ENCODE measurements at places on chromosomes 11 and 22.

DNA sequence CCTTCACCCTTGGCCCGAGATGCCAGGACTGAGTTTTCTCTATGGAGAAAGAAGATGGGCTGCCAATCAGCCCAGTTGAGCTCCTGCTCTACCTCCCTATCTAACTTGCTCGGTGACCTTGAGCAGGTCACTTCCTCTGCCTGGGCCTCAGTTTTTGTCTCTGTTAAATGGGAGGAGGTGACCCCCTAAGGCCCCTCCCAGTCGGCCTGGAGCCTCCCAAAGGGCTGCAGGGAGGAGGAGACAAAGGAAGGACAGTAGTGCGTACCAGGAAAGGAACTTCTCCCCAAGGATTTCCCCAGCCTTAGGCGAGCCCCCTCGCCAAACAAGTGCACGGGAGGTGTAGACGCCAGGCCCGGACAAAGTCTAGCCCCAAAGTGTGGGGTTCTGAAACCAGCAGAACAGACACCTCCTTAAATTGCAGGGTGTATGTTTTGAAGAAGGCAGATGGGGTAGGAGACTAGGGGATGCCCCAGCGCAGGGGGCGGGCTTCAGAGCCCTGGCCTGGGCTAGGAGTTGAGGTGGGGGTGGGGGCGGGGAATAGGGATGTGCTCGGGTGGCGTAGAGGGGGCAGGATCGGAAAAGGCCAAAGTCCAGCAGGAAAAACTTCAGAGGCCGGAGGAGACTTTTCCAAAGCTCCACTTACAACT, 1.0 kb downstream of the CBX7 start:
- DNase-seq: no peak

GRCh38 chr11:18599739-18600230, at the start of gene MISFA:
Gene MISFA (plus strand): TSS chr11:18599789. CDS start chr11:18599929, 140 bp downstream.
- DNase-seq: no peak

GRCh38 chr11:116194156-116194904, 578.5 kb downstream of the BUD13 start:
- no peak for DNase-seq

DNA sequence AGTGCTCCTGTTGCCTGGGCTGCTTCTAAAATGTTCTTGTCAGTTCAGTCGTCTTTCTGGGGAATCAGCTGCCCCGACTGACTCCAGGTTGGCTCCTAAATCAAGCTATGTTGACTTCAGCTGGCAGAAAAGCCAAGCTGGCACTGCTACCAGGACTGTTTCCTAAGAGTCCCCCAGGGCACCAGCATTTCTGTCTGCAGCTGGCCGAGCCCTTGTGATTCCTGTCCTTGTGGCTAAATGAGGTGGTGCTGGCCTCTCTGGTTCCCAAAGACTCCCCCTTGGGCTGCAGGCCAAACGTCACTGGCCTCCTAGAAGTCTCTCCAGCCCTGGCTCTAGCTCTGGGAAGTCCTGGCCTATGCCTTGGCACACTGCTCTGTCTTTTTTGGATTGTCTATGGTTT, 31.1 kb downstream of the GRAMD1B start:
- no peak for DNase-seq

GRCh38 chr11:6269994-6270393, 10.4 kb downstream of the CCKBR start:
- no peak for DNase-seq

DNA sequence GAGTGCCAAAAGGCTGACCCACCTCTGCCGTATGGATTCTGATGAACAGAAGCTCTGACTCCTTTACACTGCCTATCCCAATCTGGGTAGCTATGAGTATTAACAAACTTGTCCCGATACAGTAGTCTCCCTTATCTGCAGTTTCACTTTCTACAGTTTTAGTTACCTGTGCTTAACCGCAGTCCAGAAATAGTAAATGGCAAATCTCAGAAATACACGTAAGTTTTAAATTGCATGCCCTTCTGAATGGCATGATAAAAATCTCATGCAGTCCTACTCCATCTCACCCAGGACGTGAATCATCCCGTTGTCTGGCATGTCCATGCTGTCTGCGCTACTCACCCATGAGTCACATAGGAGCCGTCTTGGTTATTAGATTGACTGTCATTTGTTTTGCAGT, 68.8 kb downstream of the SNX19 start:
- DNase-seq: peak; percentile 69

GRCh38 chr11:100927579-100927978, 202.0 kb downstream of the PGR start:
- no peak for DNase-seq

- DNase-seq: no peak
Measured at GRCh38 chr11:79078456-79078855, 362.4 kb downstream of the TENM4 start.

DNA sequence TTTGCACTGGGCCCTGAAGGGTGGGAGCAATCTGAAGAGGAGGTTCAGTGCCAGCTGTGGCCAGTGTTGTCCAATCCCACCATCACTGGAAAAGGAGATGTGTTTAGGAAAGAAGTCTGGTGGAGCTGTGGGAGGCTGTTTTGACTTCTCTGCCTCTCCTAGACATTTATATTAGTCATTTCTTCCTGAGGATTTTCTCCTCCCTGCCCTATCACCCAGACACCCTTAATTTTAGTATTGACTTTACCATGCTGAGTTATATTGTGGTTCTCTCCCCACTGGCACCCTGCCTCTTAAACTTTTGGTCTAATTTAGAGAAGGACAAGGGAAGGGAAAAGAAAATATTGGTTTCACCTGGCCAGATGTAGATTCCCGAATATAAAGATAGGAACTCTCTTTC, 159.1 kb downstream of the WNT11 start:
- no peak for DNase-seq

DNA sequence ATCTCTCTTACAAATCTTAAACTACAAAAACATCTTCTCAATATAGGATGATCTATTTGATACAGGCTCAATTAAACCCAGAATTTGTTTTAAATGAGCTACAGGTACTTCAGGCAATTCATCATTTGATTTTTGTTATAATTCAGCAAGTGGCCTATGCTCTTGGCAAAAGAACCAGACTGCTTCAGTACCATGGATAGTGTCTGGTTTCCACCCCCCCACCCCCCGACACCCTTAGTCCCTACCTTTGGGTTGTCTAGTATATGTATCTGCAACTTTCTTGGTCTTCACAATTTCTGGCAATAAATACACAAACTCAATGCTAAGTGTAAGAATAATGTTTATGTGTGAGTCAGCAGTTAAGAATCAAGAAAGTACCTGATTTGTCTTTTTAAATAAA, 97.3 kb upstream of the API5 start:
- DNase-seq: no peak

GRCh38 chr22:22408731-22409696, 99.5 kb downstream of the ZNF280B start:
- DNase-seq: no peak

DNA sequence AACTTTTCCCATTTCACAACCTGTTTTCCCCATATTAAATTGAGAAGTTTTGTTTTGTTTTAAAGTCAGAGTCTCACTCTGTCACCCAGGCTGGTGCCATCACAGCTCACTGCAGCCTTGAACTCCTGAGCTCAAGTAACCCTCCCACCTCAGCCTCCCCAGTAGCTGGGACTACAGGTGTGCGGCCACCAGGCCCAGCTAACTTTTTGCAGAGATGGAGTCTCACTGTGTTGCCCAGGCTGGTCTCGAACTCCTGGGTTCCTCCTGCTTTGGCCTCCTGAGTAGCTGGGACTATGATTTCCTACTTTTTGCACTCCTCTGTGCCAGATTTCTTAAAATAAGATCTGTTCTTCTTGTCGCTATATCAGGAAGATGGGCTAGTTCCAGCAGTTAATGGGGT, 44.9 kb downstream of the GNB1L start:
- no peak for DNase-seq

GRCh38 chr11:119739021-119739703, 10.2 kb upstream of the NECTIN1 start:
- no peak for DNase-seq

GRCh38 chr11:127270851-127271250, 270.3 kb upstream of the KIRREL3 start:
- DNase-seq: no peak

GRCh38 chr11:92423115-92424034, 198.8 kb downstream of the FAT3 start:
- no peak for DNase-seq

GRCh38 chr11:71305451-71306125, 53.2 kb upstream of the SHANK2 start:
- DNase-seq: no peak

GRCh38 chr22:33796494-33796893, 123.8 kb downstream of the LARGE1 start:
- no peak for DNase-seq

DNA sequence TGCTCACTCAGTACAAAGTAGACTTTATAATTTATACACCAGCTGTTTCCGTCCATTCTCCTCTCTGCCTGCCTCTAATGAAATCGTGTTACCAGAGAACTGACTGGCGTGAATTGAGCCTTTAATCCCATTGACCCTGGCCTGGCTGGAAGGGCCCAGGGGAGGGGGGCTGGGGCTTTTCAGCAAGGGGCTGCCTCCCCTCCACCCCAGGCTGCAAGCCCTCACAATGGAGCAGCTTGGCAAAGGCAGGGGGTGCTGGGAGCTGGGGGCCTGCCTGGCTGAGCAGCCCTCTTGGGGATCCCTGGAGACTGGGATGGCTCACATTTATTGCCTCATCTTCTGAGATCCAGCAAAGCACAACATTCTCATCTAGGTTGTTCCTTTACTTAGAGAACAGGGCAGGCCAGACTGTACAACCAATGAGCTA, 25.8 kb upstream of the LMO1 start:
- DNase-seq: no peak

- no peak for DNase-seq
Measured at GRCh38 chr11:104073950-104074705, 37.7 kb downstream of the DDI1 start.

DNA sequence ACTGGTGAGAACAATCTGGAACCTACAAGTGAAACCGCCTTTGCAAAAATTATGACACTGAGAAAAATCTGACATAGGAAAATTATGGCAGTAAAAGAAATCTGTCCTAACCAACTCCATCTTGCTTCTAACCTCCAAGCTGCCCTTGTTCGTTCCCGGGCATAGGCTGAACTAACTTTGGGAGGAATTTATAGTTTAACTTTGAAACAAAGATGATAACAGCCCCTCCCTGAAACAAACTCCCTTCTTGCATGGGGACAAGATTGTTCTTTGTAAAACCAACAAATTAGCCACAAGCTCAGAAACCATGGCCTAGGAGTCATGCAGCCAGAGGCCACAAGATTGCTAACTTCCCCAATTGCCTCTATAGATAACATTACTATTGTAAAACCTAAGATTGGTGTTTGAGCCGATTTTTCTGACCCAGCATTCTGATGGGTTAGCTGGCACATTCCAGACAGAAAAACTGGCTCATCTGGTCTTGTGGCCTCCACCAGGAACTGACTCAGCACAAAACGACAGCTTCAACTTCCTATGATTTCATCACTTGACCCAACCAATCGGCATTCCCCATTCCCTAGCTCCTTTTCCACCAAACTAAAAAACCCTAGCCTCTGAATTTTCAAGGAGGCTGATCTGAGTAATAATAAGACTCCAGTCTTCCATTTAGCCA, 3.6 kb upstream of the CCDC81 start:
- DNase-seq: no peak

DNA sequence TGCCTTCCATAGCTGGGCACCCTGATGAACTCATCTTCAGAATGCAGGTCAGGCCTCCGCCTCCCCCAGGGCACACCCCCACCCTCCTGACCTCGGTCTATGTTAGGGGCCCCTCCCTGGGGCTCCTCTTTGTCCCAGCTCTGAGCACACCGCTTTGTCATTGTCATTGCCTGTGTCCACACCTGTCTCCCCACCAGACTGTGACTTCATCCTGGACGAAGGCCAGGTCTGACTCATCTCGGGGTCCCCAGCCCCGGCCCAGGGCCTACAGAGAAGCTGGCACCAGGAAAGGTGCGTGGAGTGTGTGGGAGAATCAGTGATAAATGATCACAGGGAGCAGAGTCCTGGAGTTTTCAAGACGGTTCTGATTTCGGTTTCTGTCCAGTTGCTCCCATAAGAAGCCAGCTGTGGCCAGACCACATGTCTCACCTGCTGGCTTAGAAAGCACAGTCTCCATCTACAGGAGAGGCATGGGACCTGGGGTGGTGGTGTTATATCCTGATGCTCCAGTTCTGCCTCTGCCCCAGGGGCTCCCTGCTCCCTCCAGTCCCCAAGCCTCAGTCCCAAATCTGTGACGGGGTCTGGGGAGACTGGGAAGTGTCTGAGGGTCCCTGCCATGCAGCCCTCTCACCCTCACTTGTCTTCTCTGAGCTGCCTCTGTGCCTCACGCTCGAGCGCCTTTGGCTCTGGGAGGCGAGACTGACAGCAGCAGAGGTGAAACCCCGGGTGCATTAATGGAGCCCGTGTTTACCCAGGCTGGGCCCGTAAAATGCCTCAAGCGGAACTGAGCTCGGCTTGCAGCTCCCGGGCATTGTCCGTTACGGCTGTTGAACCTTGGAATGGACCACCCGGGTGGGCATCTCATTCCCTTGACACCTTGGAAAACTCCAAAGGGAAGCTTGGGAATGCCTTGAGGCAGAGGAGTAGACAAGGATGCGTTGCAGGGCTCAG, 85.5 kb upstream of the WNT11 start:
- DNase-seq: no peak

- DNase-seq: no peak
Measured at GRCh38 chr11:122181893-122182292, 65.9 kb upstream of the BLID start.

GRCh38 chr22:49291781-49292180, 535.9 kb downstream of the BRD1 start:
- peak; percentile 13 for DNase-seq

GRCh38 chr11:2529173-2529572, 84.4 kb downstream of the KCNQ1 start:
- no peak for DNase-seq
